ENCODE measurements at places on chromosomes 4 and X.

DNA sequence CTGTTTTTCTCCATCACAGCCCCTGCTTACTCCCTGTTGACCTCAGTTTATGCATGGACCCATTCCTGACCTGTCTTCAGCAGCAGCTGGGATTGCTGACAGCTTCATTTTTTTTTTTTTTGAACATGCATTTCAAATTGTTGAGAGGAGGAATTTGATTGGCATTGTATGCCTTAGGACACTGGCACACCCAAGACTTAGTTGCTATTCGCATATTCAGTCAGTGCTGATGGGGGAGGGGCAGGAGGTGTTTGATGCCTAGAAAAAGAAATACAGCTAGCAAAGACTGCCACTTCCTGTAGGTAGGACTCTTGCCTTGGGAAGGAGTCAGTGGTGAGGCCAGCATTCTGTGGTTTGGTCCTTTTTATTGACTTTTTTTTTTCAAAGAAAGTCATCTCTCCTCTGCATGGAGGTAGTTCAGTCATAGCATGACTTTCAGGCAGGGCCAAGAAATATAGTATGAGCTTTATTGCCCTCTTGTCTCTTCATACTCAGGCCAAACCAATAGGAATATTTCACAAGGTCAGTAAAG is 33.6 kb upstream of the XK start:
- DNase-seq, result no peak

- DNase-seq, result no peak
These were observed 21.2 kb upstream of the GPC3 start for GRCh38 chrX:134006484-134007161.

- DNase-seq, result no peak
These were observed 91.2 kb downstream of the ARHGAP10 start for GRCh38 chr4:147823130-147823529.

- DNase-seq, result no peak
These were observed 64.1 kb downstream of the CAMK2D start for GRCh38 chr4:113697429-113697828.

GRCh38 chr4:53040459-53040815 is 178.3 kb downstream of the RASL11B start:
- no peak for DNase-seq

- no peak for DNase-seq
These were observed 60.7 kb upstream of the RAPGEF2 start for GRCh38 chr4:159042097-159042605.

GRCh38 chr4:81550388-81550859 is 78.7 kb upstream of the RASGEF1B start:
- DNase-seq, result no peak

DNA sequence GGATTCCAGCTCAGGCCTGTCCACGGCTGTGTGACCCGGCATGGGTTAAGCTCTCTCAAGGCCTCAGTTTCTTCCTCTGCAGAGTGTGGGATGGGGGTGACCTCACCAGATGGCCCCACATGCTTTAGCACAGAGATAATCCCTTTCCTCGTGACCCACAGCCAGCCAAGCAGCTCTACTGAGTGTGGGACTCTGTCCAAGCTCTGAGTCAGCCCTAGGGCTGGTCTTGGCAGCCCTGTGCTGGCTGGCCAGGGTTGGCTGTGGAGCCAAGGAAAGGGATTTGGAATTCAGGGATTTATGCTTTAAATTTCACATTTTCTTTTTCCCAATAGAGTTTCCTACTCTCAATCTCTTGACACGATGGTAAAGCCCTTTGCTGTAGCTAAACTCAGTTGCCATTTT is 19.7 kb upstream of the SPON2 start:
- DNase-seq, result peak; percentile 52

GRCh38 chr4:84573385-84574068 is 9.4 kb upstream of the CDS1 start:
- DNase-seq, result no peak

DNA sequence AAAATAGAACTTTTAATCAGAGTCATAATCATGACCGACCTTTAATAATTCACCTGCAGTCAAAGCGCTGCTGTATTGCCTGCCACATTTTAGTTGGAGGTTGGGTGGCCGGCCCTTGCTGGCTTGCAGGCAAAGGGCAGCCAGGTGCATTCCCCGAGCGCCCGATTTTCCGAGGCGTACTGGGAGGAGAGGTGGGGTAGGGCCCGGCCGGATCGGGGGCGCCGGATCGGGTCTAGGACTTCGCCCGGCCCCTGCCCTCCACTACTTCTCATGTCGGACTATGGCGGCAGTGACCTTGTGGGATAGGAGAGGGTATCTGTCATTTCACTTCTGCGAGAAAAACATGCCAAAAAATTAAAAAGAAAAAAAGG is 2.5 kb upstream of the RS1 start:
- no peak for DNase-seq

- DNase-seq, result no peak
These were observed 28.5 kb downstream of the RNF212 start for GRCh38 chr4:1084796-1085403.

- no peak for DNase-seq
These were observed 126.6 kb downstream of the ASB9 start for GRCh38 chrX:15143050-15143824.

DNA sequence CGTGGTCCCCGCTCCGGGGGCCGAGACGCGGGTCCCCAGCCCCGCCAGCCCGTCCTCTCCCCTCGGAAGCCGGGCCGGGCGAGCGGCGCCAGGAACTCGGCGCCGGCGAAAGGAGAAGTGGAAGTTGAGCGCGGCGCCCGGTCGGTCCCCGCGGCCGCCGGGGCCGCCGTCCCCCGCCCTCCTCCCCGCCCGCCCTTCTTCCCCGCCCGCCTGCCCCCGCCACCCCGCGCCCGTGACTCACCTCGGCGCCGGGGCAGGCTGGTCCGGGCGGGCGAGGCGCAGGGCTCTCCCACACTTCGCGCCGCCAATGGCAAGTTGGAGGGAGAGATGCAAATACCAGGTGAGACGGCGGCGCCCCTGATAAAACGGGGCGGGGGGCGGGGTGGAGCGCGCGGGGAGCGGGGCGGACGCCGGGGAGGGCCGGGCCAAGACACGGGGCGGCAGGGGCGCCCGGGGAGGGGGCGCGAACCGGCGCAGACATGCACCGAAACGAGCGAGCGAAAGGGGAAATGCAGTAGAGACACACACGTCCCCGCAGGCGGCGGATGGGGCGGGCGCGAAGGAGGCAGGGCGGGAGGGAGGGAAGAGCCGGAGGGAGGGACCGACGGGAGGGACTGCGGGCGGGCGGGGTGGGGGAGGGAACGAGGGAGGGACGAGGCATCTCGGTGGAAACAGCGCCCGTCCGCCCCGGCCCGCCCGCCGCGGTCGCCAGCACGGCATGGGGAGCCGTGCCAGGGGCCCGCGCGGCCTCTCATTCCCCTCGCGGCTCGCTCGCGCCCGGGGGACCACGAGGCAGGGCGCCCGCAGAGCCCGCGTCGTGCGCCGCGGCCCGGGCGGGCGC is at the start of gene ELF4:
TSS of gene ELF4 (minus strand) at position 119 of the 841 bp plus-strand sequence. CDS start 29,167 bp downstream, outside the sequence.
- DNase-seq, result no peak

DNA sequence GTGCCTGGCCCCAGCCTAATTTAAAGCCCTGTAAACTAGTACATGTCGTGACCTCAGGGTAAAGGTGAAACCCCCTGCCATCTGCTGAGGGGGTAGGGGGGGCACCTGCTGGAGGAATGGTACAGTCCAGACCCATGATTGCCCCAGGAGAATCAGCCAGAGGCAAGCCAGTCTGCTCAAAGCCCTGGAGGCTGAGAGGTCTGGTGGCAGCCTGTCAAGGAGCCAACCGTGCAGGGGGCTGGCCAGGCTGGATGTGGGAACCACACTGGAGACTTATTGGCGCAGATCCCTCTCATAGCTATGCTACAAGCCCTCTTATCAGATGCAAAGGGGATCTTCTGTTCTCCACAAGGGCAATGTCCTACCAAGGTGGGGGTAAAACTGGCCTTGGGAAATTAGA is 31.4 kb upstream of the PJA1 start:
- DNase-seq, result no peak

- DNase-seq, result no peak
These were observed 2266.1 kb downstream of the PCDH7 start for GRCh38 chr4:32986236-32986635.

GRCh38 chr4:179709961-179710624 is 2267.9 kb upstream of the AGA start:
- DNase-seq, result no peak

GRCh38 chr4:53840643-53841042 is 223.8 kb downstream of the CHIC2 start:
- DNase-seq, result no peak

- DNase-seq, result no peak
These were observed 1820.1 kb upstream of the TENM3 start for GRCh38 chr4:180422989-180423711.

DNA sequence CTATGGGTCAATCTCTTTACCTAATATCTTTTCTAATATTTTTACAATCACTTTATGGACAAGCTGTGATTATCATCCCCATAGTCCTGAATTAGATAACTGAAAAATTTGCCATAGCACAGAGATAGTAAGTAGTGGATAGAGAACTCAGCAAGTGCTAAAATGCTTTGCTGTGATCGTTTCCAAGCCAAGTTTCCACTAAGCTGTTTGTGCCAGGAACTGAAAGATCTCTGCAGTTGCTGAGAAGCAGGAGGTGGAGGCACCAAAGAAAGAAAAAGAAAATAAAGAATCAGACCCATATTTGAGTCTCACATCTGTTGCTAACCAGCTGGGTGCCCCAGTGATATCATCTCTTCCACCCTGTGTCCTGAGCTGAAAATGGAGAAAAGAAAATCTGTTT is 605.6 kb upstream of the BOD1L1 start:
- no peak for DNase-seq

- peak; percentile 28 for DNase-seq
These were observed 168.1 kb downstream of the EPHA5 start for GRCh38 chr4:65502131-65502701.

DNA sequence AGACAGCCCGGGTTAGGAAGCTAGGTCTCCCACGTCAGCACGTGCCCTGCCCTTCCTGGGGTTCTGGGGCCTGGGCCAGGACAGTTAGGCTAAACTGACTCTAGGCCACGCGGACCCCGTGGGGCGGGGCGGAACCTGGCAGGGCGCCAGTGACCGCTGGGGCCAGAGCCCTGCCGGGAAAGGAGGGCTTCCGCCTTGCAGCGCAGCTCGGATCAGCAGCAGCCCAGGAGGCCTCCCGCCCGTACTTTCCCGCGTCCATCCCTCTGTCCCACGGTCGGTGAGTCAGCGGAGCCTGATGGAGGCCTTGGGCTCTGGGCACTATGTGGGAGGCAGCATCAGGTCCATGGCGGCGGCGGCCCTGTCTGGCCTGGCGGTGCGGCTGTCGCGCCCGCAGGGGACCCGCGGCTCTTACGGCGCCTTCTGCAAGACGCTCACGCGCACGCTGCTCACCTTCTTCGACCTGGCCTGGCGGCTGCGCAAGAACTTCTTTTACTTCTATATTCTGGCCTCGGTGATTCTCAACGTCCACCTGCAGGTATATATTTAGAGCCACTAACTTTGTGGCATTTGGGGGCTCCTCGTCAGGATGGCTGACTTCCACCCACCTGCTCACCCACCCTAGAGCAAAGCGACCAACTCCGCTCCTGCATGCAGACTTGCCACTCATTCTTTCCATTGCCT is at the start of gene SMIM10:
TSS of gene SMIM10 (plus strand) at position 191 of the 681 bp plus-strand sequence. CDS start at position 296, 105 bp downstream.
- DNase-seq, result no peak

DNA sequence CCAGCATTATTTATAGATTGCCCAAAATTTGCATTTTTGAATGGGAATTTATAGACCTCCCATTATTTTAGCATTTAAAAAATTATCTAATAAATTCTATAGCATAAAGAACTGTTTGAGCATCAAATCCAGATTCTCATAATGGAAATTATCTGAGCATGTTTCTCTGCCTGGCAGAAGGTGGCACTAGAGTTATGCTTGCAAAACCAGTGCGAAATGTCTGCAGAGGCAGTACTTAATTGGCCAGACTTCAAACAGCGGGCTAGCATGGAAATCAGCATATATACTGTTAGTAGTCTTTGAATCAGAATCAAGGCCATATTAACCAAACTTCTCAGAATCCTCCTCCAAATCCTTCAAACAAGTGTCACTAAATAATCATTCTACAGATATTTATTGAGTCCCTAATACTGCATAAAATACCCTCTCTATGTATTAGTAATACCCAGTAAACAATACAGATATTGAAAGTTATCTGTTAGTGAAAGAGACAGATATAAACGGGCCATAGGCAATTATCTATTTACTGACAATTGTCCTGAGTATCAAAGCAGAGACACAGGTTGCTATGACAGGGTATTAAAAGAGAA is 78.7 kb upstream of the DCLK2 start:
- no peak for DNase-seq

DNA sequence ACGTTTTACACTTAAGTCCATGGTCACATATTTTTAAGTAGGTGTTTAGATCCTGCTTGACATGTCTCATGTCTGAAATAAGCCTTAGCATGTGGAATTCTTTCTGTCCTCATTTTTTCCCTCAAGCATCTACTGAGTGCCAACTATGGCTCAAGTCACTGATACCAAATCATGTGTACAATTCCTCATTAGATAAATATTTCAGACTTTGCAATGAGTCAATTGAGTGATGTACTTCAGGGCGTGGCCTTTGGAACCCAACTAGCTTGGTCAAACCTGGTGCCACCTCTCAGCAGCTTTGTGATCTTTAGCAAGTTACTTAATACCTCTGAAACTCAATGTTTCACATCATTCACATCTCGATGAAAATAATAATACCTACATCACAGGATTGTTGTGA is 12.6 kb upstream of the JADE1 start:
- no peak for DNase-seq

- DNase-seq, result no peak
These were observed 69.6 kb upstream of the C4orf50 start for GRCh38 chr4:6087669-6088341.

- no peak for DNase-seq
These were observed 31.1 kb downstream of the GRID2 start for GRCh38 chr4:92334716-92335350.

GRCh38 chrX:124215786-124216185 is 116.7 kb upstream of the TEX13D start:
- no peak for DNase-seq

Measured in Panc1 (cell line).